ENCODE measurements at places on chromosomes 4 and X. TPM values are rescaled to one million over a fixed set of nuclear protein-coding genes. Genes with fewer than 3 reads are reported as not detected.

The DCHS2 gene
- under 0.01 TPM for total RNA-seq

The CORIN gene
- not detected for total RNA-seq

The NOP14 gene
- 14.1 TPM for total RNA-seq

The MAGEA1 gene
- not detected for total RNA-seq

The FHDC1 gene
- 4.7 TPM for total RNA-seq

The NRK gene
- total RNA-seq, result 6.1 TPM
